SK-N-MC (cell line): ENCODE measurements at places on chromosomes 1 and 21.

GRCh38 chr1:33537885-33538284 lies 65.4 kb downstream of the ZSCAN20 start:
- no peak for DNase-seq

DNA sequence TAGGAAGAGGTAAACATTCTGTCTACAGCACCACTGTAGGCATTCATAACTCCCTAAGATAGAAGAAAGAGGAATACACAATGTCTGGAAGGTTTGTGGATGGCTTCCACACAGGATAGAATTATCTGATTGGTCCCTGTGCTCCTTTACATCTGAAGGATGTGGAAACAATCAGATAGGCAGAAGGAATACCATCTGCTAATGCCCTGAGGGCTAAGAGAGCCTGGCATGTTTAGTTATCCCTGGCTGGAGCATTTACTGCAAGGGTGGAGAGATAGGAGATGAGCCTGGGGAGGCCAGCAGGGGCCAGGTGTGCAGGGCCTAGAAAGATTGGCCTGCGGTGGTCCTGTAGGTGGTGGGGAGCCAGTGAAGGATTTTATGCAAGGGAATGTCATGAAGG lies 8.6 kb upstream of the ACBD3 start:
- DNase-seq, result no peak

DNA sequence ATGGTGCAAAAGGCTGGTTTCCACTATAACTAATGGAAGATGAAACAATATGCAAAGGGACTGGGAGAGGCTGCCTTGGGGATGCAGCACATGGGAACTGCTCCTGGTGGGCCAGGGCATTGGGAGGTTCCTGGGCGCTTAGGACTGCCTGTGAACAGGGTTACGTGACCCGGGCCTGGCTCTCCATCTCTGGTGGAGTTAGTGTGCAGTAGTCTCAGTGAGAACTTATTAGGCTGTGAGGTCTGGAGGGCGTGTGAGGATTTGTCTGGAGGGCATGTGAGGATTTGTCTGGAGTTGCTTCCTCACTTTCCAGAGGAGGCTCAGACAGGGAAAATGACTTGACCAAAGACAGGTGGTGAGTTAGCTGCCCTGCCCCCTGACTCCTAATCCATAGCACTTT lies 1.5 kb upstream of the ETV3L start:
- DNase-seq, result no peak

GRCh38 chr1:160137216-160137862 lies 14.1 kb upstream of the ATP1A4 start:
- no peak for DNase-seq

DNA sequence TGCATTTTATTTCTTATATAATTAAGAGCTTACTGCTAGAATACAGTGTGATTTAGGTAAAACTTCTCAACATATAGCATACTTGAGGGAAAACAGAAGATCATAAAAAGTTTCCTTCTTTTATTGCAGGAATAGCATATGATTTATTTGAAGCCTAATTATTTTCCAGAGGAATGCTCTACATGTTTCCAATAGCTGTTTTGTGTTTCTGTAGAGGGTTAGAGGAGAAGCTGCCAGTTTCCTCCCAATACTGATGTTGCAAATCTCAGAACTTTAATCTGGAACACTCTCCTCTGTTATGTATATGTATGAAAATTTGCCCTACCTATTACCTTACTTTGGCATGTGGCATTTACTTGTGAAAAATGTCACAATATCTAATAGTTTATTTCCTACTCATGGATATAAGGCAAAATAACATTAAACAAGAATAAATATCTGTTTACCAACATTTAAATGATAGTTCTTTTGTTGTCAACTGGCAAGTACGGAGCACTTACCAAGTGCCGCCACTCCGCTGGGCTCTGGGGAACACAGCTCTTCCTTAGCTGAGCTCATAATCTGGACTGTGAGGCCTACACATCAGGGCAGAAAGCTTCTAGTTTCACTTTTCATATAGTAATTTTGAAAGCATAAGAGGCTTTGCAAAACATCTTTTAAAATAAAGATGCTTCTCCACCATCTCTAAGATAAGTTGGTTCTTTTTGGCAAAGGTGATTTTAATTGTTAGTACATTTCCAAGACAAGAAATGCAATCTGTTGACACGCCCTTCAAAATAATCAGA lies 239.8 kb upstream of the C1orf105 start:
- no peak for DNase-seq

DNA sequence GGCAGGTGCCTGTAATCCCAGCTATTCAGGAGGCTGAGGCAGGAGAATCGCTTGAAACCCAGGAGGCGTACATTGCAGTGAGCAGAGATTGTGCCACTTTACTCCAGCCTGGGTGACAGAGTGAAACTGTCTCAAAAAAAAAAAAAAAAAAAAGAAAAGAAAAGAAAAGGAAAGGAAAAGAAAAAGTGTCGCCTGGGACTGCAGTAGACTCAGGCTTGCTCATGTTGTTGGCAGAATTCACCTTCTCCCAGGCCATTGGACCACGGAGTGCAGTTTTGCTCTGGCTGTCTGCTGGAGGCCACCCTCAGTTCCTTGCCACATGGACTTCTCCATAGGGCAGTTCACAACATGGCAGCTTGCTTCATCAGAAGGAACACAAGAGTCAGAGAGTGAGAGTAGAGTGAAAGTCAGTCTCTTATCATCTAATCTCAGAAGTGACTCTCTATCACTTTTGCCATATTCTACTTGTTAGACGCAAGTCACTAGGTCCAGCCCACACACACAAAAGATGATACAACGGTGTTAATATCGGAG lies 29.2 kb downstream of the BCAS2 start:
- no peak for DNase-seq

GRCh38 chr1:219427989-219428388 lies 184.9 kb downstream of the ZC3H11B start:
- no peak for DNase-seq

DNA sequence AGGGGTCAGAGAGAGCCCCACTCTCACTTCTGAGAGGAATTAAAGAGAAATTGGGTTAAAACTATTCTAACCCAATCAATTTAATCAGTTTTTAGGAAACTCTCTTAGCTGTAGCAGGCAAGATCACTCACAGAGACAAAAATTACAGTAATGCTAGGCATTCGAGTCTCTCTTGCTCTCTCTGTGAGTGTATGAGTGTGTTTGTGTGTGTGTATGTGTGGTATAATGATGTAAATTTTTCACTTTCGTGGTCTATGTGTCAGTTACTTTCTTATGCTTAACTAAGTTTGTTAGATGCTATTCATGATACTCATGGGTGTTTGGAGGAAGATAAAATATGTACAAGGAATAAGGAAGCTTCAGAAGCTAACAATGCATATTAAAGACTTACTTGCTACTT lies 131.3 kb downstream of the FASLG start:
- no peak for DNase-seq

DNA sequence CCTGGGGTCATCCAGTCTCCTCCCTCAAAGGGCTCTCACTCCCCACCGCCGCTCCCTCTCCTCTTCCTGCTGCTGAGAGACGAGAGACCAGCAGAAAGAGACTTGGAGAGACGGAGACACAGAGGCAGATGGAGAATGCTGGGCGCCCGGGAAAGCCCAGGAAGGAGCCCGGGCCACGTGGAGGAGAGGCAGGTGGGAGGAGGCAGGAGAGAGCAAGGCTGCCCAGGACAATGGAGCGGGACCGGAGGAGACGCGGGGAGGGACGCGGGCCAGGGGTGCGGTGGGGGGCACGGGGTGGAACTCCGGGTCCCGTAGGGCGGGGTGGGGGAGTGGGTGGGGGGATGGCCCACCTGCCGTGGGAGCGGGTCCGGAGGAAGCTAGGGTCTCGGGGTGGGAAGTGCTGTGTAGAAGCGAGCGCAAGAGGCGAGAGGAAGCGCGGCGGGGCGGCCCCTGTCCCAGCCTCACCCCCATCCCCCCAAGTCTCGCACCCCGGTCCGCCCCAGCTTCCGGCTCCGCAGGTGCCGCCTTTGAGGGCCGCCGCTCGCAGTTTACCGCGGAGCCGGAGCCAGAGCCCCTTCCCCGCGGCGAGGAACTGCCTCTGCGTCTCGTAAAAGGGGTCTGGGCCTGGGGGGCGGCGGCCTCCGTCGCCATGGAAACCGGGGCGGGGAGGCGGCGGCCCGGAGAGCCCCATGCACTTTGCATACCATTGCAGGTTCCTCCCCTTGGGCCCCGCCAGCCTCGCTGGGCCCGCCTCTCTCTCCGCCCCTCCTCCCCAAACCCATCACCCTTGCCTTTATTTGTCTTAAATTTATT lies 11.7 kb upstream of the EPHA2 start:
- DNase-seq, result peak; percentile 32
